ELF-1 (cell line): ENCODE measurements at places on chromosomes 7 and 10.

GRCh38 chr7:601595-602340, 82.1 kb upstream of the PDGFA start:
- DNase-seq: no peak

DNA sequence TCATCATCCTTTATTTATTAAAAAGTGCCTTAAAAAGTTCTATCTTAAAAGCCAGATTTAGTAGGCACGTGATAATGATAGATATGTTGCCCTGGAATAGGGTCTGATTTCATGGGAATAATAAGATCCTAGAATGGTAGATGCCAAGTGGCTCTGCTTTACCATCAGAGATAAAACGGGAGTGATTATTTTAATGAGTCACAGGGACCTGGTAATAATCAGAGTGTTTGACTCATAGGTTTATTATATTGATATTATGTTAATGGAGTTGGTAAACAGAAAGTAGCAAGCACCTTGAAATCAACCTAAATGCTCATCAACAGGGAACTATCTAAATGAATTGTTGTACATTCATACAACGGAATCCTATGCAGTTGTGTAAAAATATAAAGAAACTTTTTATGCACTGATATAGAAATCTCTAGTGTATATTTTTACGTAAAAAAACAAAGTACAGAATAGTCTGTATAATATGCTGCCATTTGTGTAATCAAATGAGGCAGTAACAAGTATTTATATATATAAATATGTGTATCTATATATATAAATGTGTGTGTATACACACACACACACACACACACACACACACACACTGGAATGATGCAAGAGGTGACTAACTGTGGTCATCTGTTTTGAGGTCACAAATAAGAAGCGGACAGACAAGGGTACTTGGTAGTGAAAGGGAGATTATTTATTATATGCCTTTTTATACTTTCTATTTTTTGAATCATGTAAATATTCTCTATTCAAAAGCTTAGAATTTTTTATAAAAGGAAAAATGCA, 78.6 kb upstream of the DYNC1I1 start:
- DNase-seq: no peak

GRCh38 chr7:25851332-25852210, 300.4 kb upstream of the NFE2L3 start:
- DNase-seq: peak; percentile 90

DNA sequence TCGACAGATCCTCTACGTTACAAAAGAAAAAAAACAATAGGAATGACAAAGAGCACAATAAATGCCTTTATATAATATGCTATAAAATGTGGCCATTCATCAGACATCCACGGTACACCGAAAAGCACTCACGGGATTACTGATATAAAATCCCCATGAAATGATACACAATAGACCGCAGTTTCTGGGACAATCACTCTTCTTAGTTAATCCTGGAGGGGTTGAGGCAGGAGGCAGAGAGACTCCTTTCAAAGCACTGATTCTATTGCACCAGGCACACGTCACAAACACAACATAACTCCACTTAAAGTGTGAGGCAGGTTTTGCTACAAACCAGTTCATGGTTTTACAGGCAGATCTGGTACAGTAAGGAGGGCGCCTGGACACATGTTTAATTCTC, 113.8 kb downstream of the FGFR2 start:
- no peak for DNase-seq

- DNase-seq: no peak
Observed at GRCh38 chr10:8556321-8556720, 501.8 kb downstream of the GATA3 start.

DNA sequence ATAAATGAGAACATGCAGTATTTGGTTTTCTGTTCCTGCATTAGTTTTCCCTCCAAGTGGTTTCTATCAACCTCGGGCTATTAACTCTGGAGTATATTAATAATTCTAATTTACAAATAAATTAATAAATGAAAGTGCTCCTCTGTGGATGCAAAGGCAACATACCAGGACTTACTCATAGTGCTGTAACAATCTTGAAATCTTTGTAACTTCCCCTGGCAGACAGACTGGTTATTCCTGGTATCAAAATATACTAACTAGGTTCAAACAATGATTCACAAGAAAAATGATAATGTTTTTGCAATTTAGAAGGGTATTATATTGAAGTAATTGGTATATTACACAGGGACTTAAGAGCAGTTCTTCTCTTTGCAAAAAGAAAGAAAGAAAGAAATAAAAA, 177.2 kb downstream of the FANK1 start:
- DNase-seq: no peak

GRCh38 chr7:158815083-158815799, 14.1 kb downstream of the ESYT2 start:
- peak; percentile 83 for DNase-seq
